ENCODE measurements at places on chromosomes 1 and 21. TPM values are rescaled to one million over a fixed set of nuclear protein-coding genes. Genes with fewer than 3 reads are reported as not detected.

MCM3AP gene
- total RNA-seq = 121 TPM

RIPPLY3 gene
- 6.2 TPM for total RNA-seq

DNA sequence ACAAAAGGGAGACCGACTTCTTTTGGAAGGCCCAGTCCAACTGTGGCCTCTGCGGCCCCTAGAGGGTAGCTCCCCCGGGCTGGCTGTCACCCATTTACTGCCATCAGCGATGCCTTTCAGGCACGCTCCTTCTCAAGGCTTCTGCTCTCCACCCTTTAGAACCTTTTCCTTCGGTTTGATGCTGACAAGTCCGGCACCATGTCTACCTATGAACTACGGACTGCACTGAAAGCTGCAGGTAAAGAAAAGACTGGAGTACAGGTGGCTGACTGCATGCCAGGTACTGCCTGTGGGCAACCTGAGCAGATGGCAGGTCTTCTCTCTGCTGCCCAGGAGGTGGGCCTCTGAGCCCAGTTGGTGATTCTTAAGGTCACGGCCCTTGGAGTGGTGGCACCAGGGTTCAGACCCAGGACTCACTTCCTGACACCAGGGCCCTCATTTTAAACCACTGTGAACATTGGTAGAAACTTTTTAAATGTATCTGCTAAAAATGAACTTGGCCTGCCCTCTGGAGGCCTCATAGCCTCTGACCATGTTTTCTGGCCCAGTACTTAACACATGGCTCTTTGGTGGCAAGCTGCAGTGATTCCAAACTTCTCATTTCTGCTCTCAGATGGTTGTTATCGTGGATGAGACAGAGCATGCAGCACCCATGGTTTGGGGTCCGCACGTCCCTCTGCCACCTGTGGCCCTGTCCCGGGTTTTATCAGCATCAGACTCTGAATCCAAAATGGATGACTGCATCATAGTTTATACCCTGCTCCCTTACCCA lies 45.7 kb downstream of the CAPN9 start:
- H3K36me3 ChIP-seq = no peaks in the 10 kb centered on the region
- no peak overlapping the region for H3K4me3 ChIP-seq
- H3K27ac ChIP-seq = no peak overlapping the region
- H3K4me1 ChIP-seq = no peaks in the 10 kb centered on the region

GRCh38 chr1:180230416-180230790 lies 339 bp downstream of the LHX4 start:
- peaks cover 94% of the 10 kb centered on the region for H3K27me3 ChIP-seq
- peak overlapping the region; percentile 50 for H3K4me3 ChIP-seq
- no peaks in the 10 kb centered on the region for H3K36me3 ChIP-seq
- DNase-seq = no peak
- H3K27ac ChIP-seq = no peak overlapping the region

- no peak overlapping the region for H3K27ac ChIP-seq
- H3K36me3 ChIP-seq = no peaks in the 10 kb centered on the region
- H3K27me3 ChIP-seq = peaks cover 13% of the 10 kb centered on the region
- H3K4me1 ChIP-seq = no peaks in the 10 kb centered on the region
Observed at GRCh38 chr1:226520640-226521355, 27.8 kb upstream of the STUM start.

- peaks cover 8% of the 10 kb centered on the region for H3K36me3 ChIP-seq
- H3K4me3 ChIP-seq = peak within 1 kb of the TSS; percentile 91
- H3K4me1 ChIP-seq = peaks cover 17% of the 10 kb centered on the region
- H3K27me3 ChIP-seq = no peaks in the 10 kb centered on the region
Observed at GRCh38 chr1:244652623-244653438, at the start of gene DESI2. Gene DESI2 (plus strand): TSS chr1:244653126. CDS start chr1:244653314, 188 bp downstream.

Measured in A673 (cell line).